ENCODE measurements at places on chromosomes 6 and 20.

- DNase-seq = no peak
Observed at GRCh38 chr6:683742-684440, 9.0 kb downstream of the EXOC2 start.

DNA sequence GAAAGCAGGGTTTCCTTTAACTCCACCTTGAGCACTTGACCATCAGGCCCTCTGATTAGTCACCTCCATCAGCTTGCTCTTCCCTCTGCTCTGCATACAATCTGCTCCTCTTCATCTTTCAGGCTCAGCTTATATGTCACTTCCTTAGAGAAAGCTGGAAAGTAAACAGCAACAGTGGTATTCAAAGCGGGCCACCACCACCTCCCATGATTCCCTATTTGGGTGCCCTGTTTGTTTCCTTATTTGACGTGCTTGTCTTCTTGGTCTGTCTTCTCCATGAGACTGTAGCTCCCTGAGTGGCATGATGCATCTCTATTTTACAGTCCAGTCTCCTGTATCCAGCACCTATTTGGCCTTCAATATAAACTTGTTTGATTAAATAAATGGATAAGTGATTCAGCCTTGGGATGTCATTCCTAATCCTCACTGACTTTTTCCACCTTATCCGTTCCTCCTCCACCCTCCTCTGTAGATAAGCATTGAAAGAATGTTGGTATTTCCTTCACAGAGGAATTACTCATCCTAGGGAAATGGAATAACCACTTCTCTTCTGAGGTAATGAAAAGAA, 102.8 kb upstream of the SGK1 start:
- DNase-seq = no peak

GRCh38 chr6:166586424-166587156, at the start of gene RAMACL:
TSS of gene RAMACL (minus strand) at chr6:166586678. CDS start at chr6:166586477, 201 bp downstream.
- DNase-seq = no peak

DNA sequence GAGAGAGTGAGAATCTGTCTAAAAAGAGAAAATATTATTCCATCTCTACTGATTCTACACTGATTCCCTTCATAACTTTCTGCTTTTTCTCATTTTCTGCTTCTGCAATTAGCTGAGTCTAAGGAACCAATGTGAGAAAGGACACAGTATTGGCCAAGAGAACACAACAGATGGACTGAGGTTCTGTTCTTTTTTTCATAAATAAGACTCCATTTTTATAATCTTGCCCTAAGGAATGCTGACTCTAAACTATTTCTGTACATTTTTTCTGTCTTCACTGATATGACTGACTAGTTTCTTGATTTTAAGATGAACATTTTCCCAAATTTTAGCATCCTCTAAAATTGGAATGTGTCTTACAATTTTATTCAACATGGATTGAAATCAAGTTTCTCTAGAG, 87.0 kb upstream of the IYD start:
- no peak for DNase-seq

DNA sequence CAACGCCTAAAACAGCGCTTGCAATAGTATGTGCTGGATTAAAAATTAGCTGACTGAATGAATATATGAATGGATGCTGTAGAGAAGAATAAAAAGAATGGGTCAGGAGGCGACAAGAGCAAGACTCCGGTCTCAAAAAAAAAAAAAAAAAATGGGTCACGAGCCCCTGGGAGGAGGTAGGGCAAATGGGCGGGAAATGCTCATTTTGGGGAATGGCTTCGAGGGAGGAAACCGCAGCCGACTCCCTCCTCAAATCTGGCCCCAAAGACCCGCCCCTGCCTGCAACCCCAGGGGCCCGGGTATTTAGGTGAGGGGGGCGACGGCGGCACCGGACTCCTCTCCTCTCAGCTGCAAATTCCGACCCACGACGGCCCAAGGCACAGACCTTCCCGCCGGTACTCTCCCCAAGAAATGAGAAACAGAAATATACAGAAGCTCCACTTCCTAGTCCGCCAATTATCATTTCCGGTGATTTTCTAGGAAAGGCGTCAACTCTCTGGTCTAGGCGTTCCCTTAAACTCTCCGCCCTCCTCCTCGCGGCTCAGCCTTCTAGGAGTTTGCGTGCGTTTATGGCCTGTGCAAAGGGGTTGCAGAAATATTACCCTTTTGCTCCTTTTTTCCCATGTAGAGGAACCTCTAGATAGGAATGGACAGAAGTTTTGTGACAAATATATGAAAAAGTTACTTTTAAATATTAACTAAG, at the start of gene ZNF311:
Gene ZNF311 (minus strand): TSS at position 133 of the 703 bp plus-strand sequence. CDS start 1,361 bp downstream, outside the sequence.
- no peak for DNase-seq

- DNase-seq = no peak
Observed at GRCh38 chr20:44495257-44495656, 19.6 kb downstream of the TTPAL start.

DNA sequence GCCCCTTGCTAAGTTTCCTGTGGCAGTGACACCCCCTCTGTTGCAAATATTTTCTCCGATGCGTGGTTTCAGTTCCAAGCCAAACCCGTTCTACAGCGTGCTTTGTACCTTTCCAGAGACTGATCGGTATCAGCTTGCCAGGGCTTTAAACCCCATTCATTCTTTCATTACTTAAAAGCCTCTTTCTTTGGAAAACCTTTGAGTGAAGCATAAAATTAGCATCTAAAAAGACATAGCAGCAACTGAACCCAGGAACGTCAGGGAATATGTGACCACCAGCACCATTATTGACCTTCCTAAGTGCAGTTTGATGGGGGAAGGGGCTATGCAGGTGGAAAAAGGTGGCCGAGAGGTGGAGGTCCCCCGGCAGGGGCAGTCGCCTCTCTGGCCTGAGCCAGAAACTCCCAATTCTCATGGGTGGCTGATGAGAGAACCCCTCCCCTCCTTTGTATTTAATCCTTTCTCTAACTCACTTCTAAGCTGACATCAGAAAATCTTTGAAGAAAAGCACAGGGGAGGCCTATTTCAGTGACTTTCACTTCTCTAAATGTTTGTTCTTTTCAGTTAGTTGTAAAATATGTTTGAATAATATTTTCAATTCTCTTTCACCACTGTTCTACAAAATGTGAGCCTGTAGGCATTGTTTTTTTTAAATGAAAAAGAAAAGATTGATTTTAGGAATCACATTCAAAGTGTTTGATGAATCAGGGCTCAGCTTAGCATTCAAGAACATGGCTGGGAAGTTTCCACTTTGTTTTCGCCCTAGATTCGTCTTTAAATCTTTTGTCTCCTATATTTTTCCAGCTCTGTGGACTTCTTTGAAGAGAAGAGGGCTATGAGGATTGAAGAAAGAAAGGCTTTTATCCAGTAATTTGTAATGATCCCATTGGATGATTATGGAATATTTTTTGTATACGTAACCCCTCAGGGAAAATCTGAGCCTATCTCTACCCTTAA, 89.2 kb downstream of the RSPH3 start:
- DNase-seq = no peak

- no peak for DNase-seq
Observed at GRCh38 chr6:122285292-122285913, 114.0 kb upstream of the HSF2 start.

GRCh38 chr6:29071831-29072723, 15.0 kb downstream of the OR2B3 start:
- no peak for DNase-seq

- DNase-seq = no peak
Observed at GRCh38 chr6:163468738-163469137, 54.2 kb downstream of the QKI start.

DNA sequence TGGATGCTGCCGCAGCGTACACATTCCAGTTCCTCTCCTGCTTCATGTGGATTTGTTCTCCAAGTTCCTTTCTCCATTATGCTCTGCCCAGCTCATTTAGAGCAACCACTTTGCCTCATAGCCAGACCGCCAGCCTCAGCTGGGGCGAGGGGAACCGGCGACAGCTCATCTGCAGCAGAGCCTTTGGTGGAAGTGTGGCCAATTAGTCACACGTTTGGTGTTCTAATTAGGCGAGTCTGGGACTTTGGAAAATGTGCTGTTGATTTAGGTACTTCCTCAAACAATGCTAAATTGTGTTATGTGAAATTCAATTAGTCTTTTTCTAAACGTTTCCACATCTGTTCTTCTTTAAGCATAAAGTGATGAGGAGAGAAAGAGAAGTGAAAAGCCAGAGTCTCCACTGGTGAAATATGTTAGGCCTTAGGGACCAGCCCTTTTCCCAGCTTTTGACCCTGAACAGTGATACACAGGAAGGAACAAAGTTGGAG, 217.9 kb downstream of the TBX18 start:
- no peak for DNase-seq

DNA sequence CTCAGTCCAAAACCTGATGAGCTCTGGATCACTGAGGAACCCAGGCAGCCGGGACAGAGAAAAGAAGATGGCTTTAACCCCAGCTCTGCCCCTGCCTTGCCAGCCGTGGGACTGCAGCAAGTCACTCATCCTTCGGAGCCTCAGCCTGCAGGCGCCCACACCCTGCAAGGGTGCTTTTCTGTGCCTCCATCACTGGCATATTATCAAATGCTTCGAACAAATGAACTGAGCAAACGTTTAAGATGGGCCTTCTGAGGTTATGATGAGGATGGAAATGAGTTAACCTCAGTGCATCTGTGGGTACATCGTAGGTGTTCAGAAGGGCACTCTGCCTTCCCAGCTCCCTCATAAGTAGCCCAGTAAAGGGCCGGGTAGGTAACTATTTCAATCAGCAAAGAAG, 79.0 kb downstream of the NFATC2 start:
- DNase-seq = no peak

GRCh38 chr6:22271081-22271480, 25.8 kb downstream of the PRL start:
- DNase-seq = no peak

- DNase-seq = no peak
Observed at GRCh38 chr6:112044196-112044595, 9.7 kb upstream of the CCN6 start.

- no peak for DNase-seq
Observed at GRCh38 chr20:11539450-11539849, 378.2 kb upstream of the BTBD3 start.

DNA sequence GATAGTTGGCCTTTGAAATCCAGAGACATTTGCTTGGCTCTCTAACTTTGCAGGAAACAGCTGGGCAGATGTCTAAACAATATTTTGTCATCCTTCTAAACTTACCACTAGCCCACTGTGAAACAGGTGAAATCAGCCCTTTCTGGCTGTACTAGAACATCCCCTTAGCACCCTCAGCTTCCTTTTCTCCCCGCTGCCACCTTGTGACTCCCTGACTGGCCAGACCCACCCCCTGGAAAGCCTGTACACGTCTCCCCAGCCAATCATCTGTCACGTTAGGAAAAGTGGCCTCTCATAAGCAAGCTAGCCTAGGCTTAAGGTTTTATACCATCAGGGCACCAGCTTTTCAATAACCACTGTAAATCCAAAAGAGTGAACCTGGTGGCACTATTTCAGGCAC, 88.6 kb upstream of the E2F3 start:
- DNase-seq = no peak

DNA sequence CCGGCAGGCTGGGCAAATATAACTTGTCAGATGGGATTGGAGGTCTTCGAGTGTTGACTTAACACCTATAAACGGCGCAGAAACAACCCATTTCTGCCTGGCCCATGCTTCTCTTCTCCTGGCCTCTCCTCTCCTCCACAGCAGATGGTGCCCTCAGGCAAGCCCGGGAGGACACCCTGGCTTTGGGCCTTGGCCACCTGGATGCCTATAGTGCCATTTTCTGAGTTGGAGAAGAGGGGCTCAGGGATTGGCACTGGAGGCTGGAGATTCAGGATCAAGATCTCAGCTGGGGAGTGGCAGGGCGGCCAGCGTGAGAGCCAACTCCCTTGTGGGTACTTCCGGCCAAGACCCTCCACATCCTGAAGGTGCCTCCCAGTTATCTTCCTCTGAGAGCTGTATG, 211.9 kb upstream of the PMEPA1 start:
- DNase-seq = no peak

- DNase-seq = no peak
Observed at GRCh38 chr6:167446971-167447370, 122.1 kb downstream of the TTLL2 start.

GRCh38 chr6:332671-333070, 40.4 kb downstream of the DUSP22 start:
- no peak for DNase-seq

- no peak for DNase-seq
Observed at GRCh38 chr6:15642276-15642675, 20.6 kb downstream of the DTNBP1 start.

DNA sequence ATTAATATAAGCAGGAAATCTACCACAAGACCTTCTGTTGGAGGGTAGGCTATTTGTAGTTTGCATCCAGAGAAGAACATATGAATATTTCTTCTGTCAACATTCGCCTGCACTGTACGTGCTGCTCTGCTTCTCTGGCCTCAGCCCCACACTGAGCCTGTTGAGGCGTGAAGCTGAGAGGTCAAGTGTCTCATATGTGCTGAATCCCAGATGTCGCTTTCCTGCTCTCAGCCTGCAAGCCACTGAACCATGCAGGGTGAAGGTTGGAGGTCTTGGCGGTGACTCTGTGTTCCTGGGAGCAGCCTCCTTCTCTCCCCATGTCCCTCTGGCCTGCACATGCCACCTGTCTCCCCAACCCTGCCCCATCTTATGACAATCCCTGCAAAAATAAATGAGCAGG, 83.6 kb downstream of the TMEM170B start:
- DNase-seq = no peak

GRCh38 chr6:156391061-156391672, 386.0 kb upstream of the ARID1B start:
- DNase-seq = no peak

GRCh38 chr6:128345278-128345677, 175.1 kb downstream of the PTPRK start:
- DNase-seq = no peak

GRCh38 chr6:121838842-121839241, 403.4 kb downstream of the GJA1 start:
- no peak for DNase-seq

DNA sequence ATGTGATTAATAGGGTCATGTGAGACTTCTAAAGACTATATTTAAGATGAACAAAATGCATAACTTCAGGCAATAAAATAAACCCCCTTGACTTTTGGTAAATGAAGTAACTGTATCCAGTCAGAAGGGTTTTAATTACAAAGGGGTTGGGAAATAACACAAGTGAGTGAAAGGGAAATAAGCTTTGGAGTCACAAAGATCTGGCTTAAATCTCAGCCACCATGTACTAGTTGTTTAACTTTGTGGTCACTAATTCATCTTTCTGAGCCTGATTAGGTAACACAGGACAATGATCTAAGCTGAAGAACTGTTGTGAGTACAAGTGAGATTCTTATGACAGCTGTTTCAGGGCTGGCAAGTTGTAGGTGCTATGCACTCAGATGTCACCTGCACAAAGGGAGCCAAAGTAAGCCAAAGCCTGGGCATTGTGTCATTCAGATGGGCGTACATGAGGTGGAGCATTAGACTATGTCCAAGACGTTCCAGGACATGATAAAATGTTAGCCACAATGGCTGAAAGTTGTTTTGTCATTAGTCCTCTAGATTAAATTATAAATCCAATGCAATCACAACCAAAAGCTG, 13.8 kb downstream of the TOMM34 start:
- no peak for DNase-seq

- no peak for DNase-seq
Observed at GRCh38 chr6:47977314-47977713, 133.7 kb downstream of the PTCHD4 start.

GRCh38 chr6:101114703-101115102, 233.6 kb upstream of the ASCC3 start:
- DNase-seq = no peak

- no peak for DNase-seq
Observed at GRCh38 chr6:11711984-11712711, 66.5 kb downstream of the ADTRP start.
